ENCODE measurements at places on chromosomes 11 and 22.

- no peak for DNase-seq
These were observed 375.7 kb downstream of the SHANK2 start for GRCh38 chr11:70876685-70877084.

DNA sequence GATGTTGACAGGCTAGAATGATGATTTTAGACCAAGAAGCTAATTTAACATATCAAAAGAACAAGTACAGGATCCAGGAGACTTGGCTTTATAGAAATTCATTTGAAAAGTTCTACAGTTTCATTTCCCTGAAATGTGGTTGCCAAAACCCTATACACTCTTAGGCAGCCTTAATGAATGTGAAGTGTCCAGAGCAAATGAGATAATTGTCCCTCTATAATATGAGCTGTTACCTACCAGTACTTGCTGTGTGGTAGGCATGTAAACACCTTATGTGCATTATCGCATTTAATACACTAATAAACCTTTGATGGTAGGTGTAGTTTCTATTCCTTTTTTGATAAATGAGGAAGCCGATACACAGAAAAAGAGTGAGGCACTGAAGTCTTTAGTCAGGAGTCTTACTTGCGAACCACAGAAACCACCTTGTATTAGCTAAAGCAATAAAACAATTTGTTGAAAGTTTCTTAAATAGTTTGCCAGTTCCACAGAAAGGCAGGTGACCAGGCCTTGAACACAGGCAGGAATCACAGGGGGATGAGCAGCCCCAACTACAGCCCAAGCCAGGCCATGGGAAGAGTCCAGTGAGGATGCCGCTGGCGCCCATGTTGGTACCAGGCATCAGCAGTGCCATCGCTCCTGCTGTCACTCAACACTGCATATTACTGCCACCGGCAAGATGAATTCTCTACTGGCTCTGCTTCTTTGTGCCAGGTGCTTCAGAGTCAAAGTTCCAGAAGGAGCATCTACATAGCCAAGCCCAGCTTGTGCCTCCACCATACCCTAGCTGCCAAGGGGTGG lies 81.7 kb downstream of the SWAP70 start:
- no peak for DNase-seq

GRCh38 chr11:33706546-33706945 lies 5.9 kb upstream of the C11orf91 start:
- DNase-seq, result no peak

GRCh38 chr11:62487738-62488551 lies 58.7 kb downstream of the AHNAK start:
- DNase-seq, result no peak

GRCh38 chr11:33635161-33635560 lies 65.5 kb downstream of the C11orf91 start:
- DNase-seq, result no peak

Measured in sciatic nerve (tissue), 2 donors.